NCI-H2029 (cell line): ENCODE measurements at places on chromosomes 5 and 9.
A peak's percentile ranks its signal among the peaks of the same experiment; 100 is the strongest.

GRCh38 chr9:20270161-20270560 lies 352.1 kb downstream of the MLLT3 start:
- DNase-seq: no peak

DNA sequence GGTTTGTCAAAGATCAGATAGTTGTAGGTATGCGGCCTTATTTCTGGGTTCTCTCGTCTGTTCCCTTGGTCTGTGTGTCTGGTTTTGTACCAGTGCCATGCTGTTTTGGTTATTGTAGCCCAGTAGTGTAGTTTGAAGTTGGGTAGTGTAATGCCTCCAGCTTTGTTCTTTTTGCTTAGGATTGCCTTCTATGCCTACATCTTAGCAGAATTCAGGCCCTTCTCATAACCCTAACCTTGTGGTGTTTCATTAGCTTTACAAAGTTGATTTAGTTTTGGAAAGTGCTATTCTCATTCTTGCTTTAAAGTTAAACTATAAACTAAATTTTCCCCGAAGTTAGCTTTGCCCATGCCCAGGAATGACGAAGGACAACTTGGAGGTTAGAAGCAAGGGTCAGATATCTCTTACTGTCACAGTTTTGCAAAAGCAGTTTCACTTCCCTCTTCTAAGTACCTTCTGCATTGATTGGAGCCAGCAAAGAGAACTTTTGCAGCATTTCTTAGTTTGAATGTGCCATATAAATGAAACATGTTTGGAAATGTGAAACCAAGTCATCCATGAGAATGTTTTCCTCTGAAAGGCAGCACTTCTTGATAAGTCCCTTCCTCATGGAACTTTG lies 274.3 kb upstream of the DMRT1 start:
- no peak for DNase-seq

DNA sequence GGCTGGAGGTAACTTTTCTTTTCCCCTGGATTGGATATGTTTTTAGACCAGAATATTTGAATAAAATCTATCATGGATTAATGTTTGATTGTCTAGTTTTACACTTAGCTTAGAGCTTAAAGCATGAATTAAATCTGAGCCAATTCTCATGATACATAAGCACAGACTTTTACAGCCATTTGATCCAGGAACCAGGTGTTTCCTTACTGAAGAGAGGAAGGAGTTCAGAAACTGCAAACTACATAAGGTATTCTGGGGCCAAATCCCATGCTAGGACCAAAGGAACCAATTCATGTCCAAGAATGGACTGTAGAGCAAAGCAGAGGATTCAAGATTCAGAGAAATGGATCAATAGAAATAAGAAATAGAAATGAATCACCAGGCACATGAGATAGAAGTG lies 360.4 kb upstream of the ZNF608 start:
- DNase-seq: no peak

GRCh38 chr5:141867651-141868050 lies 10.6 kb downstream of the PCDH1 start:
- DNase-seq: no peak

- peak; percentile 28 for DNase-seq
Measured at GRCh38 chr5:112703866-112704820, 33.5 kb upstream of the APC start.

DNA sequence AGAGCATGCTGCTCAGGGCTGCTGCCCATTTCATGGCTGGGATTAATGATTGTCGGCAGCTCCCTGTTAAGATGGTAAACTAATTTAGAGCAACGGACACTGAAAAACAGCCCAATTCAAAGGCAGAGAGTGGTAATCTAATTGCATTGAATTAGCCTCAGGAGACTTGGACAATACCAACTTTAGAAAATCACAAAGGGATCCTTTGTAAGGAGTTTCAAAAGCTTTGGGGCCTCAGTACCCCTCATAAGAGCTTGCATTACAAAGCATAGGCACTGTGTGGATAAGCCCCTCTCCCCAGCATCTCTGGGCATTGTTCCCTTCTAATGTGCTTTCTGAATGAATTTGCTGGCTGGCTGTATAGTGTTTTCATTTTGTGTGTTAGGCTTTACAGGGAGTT lies 6.7 kb downstream of the GLRA1 start:
- no peak for DNase-seq

- peak; percentile 53 for DNase-seq
Measured at GRCh38 chr9:126146254-126147145, 180.1 kb upstream of the MVB12B start.

DNA sequence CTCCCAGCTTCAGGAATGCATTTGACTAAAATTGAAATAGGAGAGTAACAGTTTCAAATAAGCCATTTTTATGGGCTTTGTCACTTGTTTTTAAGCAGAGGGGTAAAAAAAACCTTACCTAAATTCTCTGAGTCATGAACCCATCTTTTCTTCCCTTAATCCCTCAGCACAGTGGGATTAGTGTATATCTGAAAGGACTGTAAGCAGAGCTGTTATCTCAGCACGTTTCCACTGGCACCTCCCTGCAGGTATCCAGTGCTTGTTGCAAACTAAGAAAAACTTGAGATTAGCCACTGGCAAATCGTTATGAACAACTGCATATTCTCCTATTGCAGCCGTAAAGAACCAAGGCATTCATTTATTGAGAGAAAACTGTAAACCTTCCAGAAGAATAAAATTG lies 872.7 kb downstream of the EFNA5 start:
- DNase-seq: no peak

DNA sequence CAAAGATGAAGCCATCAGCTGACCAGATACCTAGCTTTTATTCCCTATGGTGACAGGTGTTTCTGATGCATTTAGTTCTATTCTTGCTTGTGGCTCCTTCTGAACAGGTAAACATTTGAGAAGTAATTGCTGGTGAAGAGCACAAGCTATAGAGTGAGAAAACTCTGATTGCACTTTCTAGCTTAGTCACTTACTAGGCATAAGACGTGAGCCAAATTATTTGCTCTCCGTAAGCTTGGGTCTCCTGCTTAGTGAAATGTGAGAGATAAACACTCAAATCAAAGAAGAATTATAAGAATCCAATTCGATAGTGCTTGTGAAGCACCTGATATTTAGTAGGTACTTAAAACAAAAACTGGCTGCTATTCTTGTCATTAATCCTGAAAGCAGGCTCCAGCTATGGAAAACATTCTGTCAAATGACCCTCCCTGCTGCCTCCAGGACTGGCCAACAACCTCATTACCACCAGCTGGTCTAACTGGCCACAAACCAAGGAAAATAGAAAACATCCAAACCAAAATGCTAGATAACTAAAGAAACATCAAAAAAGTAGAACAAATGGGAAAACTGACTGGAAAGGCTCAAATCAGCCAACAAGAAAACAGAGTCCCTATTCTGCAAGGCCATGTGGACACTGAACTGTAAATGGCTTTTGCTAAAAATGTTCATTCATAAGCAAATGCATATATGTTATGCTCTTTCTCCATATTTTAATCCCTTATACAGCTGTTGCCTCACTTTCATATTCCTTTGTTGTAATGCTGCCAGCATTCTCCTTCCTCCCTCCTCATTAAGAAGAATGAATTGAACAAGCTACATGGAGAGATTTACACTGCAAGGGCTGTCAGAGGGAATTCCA lies 616.1 kb downstream of the DTWD2 start:
- DNase-seq: no peak

DNA sequence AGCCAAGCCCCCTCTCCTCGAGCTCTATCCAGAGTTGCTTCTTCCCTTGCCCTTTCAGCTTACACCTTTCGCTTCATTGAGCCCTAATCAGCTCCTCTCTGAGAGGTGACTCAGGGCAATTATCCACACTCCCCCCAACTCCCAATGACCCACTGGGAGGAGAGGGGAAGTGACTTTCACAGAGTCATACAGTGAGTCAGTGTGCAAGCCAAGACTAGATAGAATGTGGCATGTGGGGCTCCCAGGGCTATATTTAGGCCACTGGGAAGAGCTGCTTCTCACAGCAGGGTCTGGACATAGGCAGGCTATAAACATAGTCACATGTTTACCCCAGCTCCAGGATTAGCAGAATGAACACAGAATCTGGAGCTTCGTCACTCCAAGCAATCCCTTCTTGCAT lies 57.4 kb downstream of the NRG2 start:
- no peak for DNase-seq

GRCh38 chr5:32471784-32472183 lies 27.2 kb upstream of the ZFR start:
- no peak for DNase-seq

GRCh38 chr9:106069241-106069640 lies 374.9 kb downstream of the TMEM38B start:
- peak; percentile 7 for DNase-seq

DNA sequence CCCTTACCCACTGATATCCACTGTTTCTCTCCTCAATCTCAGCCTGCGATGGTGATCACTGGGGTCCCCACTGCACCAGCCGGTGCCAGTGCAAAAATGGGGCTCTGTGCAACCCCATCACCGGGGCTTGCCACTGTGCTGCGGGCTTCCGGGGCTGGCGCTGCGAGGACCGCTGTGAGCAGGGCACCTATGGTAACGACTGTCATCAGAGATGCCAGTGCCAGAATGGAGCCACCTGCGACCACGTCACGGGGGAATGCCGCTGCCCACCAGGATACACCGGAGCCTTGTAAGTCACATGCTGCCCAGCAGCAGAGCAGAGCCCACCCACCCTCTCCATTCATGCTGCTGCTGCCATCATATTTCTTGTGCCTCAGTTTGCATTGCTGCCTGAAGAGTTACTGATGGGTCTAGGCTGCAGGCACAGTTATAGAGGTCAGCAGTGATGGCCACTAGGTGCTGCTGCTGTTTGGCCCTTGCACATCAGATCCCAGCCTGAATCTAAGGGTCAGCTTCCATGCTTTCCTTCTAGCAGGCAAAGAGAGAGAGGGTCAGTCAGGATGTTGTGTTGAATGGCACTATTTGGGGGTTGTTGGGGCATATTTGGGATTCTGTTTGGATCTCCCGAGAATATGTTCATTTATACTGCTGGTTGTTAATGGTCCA lies 106.0 kb downstream of the MEGF10 start:
- DNase-seq: no peak

DNA sequence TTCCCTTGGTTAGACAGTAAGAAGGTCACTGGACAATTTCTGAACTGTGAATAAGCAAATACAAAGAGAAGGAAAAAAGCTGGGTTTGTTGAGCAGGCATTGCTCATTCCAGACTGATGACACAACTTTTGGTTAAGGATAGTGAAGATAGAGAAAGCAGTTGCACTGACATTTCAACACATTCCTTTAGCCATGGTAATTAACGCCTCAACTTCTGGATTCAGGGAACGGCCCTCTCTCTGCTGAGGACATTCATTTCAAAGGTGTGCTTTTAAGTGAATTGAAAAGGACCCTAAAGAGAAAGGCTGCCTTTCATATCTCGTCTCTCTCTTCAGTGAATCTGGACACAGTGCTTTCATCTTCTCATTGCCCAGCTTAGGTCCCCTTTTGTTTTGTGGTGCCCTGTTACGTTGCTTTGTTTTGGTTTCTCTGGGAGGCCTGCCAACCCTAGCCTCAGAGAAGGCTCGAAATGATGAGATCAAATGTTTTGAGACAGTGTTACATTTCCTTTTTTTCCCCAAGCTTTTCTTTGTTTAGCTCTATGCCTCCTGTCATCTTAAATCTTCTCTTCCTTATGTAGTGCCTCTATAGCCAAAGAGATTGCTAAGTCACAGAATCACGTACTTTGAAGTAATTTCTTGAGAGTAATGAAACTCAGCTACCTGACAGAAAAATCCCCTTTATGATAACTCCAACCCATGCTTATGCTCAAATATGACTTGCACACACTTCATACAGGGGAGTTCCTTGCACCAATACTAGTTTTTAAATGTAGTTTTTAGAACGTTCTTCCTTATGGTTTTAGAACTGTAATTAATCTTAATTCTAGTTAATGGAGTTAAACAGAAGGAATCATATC lies 94.4 kb upstream of the IFNE start:
- DNase-seq: no peak

GRCh38 chr9:122780026-122780425 lies 8.7 kb upstream of the OR5C1 start:
- no peak for DNase-seq

DNA sequence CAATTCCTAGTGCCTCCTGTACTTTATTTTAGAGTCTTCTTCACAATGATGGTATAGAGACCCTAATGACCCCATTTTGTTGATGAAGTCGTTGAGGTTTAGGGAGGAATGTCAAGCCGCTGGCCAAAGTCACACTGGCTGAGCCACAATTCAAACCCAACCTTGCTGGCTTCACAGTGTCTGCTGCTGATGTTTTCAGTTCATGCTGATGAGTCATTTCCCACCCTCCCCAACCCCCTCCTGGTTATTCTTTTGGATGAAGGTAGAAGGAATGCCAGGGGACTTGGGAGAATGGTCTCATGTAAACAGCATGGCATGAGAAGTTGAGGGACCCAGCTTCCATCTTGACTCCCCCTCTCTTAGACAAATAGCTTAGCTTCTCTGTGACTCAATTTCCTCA lies 68.6 kb downstream of the TMEM252 start:
- no peak for DNase-seq

GRCh38 chr9:33044677-33045282 lies 19.7 kb downstream of the DNAJA1 start:
- peak; percentile 26 for DNase-seq

GRCh38 chr5:161261668-161262323 lies 284.7 kb downstream of the GABRB2 start:
- DNase-seq: no peak

GRCh38 chr5:111734597-111734996 lies 22.4 kb downstream of the NREP start:
- DNase-seq: no peak

DNA sequence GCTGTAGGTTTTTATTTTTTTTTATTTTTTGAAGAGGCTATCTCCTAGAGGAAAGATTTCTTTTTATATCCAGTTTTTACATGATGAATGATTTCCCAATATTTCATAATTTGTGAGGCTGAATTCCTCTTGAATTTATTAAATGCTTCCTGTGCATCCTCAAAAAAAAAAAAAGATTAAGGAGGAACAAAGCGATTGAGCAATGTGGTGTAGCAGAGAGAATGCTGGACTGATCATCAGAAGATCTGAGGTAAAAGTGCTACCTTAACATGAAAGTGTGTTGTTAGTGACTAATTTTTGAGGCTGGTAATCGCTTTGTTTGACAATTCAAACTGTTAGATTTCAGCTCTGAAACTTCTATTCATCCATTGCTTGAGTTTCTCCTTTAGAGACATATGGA lies 125.1 kb downstream of the ESM1 start:
- no peak for DNase-seq

DNA sequence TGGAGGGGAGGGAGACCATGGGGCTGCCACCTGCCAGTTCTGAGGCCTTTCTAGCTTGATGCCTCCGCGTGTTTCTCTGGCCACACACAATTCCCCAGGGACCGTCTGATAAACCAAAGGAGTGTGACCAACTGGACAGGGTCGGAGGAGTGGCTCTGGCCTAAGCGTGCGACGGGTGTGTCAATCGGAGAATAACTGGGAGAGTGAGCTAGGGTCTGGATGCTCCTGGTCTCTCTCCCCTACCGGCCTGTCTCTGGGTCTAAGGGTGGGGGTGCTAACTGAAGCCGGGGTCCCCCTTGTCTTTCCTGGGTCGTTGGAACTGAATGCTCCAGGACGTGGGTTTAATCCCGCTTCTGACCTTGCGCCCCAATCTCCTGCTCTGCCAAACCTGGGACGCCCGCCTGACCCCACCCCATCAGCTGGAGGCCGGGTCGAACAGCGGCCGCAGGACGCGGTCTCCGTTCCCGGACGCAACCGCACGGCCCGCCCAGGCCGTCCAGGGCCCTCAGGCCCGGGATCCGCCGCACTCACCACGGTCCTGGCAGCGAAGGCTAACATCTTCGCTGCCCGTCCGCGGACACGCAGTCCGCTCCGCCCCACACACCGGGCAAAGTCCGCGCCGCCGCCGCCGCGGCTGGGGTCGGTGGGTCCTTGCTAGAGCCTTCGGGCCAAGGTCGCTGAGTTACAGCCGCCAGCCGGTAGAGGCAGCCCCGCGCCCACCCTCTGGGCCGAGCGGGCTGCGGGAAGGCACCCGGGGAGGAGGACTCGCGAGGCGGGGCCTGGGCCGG lies 447 bp downstream of the CRAT start:
- no peak for DNase-seq
